ENCODE measurements at places on chromosomes 7 and 10. TPM values are rescaled to one million over a fixed set of nuclear protein-coding genes. Genes with fewer than 3 reads are reported as not detected.
A peak's percentile ranks its signal among the peaks of the same experiment; 100 is the strongest.

GRCh38 chr7:2336626-2337299 lies 17.9 kb upstream of the EIF3B start:
- DNase-seq: no peak

DNA sequence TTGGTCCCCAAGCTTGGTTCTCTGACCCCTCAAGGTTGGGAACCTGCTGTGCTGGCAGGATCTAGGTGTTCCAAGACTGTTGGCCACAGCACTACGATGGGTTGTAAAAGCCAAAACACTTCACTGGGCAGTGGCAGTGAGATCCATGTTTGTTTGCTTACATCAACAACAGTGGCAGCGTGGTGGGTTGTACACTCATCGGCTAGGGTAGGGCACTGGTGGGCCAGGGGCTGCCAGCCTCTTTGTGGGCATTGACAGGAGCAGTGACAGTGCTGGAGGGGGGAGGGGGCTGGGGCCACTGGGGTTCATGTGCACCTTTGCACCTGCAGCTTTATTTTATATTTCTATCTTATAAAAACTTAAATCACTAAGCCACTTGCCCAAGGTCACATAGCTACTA lies 126.7 kb upstream of the ZWINT start:
- DNase-seq: peak; percentile 21

HDAC9 gene
- 30.7 TPM for total RNA-seq

DNA sequence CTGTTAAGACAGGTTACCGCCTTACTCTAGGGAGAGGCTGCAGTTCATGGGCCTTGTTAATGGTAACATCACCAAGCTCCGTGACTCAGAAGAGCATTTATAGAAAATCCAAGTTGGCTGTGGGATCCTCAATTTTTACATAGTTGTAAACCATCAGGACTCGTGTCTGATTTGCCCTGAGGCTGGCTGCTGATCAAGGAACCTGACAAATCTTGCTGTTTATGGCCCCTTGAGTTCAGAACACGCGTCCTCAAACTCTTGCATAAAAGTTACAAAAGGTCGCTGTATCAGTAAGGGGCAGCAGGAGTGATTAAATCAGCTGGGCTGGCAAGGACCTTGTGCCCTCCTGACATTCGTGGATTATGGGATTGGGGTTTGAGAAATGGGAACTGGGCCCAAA lies 4.6 kb downstream of the SLC13A4 start:
- no peak for DNase-seq

PCDH15 gene
- 0.25 TPM for total RNA-seq
